ENCODE measurements at places on chromosomes 7 and 10.
A peak's percentile ranks its signal among the peaks of the same experiment; 100 is the strongest.

DNA sequence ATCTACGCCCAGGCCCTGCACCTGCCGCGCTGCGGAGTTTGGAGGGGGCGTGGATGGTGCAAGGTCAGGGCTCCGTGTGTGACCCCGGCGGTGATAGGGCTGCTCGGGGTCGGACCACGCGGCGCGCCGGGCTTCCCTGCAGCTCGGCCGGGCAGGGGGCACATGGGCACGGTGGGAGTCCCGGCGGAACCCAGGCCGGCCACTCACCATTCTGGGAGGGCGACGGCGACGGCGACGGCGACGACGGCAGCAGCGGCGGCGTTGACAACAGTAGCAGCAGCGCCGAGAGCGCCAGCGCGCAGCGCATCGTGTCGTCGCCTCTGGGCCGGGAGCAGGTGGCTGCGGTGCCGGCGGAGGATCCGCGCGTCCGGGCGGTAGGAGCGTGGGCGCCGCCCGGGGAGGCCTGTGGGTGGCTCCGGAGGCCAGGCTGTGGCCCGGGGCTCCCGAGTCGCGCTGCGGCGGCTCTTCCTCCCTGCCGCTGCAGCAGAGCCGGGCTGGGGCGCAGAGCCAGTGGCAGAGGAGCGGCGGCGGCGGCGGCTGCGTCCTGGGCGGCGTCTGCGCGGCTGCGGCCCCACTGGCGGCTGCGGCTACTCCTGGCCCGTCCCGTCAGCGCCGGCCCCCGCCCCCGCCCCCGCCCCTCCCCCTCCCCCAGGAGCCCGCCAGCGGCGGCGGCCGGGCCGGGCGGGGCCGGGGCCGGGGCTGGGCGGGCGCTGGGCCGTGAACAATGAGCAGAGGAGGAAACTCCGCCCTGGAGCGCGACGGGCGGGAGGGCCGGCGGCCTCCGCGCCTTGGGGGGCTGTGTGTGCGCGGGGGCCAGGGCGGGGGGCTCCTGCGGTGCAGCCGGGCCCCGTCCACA is at the start of gene PODXL:
Gene PODXL, minus strand, starts transcription at position 576 of the 856 bp plus-strand sequence. Its CDS starts 269 bp downstream, at position 307.
- DNase-seq: no peak

DNA sequence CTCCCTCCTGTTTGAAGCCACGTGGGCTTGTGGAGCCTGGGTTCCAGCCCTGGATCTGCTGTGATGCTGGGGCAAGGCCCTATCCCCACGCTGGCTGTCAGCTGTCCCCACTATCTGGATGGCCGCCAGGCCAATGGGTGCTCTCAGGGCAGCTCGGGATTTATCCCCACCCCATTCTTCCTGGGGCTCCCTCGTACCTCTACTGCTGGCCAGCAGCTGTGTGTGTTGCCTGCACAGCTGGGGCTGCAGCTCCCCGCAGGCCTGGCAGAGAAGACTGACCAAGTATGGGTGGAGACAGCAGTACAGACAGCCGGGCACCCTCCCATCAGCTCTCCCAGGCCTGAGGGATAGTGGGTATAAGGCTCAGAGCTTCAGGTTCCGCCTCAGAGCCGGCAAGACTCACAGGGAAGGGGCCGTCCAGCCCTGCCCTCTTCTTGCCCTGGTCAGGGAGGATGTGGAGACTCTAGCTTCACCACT is 13.6 kb downstream of the CLIP2 start:
- DNase-seq: no peak

DNA sequence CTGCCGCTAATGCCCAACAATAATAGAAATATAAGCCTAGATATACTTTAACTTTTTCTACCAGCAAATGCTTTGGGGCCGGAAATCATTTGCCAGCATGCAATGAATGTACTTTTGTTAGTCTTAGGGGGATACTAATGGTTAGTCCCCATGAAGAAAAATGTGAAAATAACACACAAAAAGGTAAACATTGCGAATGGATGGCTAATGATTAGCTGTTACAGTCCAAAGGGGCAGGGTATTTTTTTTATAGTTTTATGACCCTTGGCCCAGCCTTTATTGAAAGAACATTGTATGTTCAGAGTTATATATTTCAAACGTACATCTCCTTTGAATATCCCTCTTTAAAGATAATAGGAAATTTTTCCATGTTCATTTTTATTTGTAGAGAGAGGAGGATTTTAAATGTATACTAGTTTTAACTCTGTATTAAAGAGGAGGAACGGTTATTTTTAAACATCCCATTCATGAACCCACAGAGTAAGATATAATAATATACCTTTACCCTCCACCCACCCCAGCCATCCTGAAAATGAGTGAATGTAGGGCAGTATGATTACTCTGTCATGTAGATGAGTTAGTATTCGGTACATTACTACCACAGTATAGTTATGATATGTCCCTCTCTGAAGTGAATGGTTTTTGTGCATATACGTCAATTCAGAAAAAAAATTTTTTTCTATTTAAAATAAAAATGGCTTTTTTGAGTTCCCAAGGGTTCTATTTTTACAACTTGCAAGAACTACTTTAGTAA is 63.6 kb downstream of the ARID5B start:
- no peak for DNase-seq

GRCh38 chr7:30281263-30281662 is 3.1 kb upstream of the ZNRF2 start:
- no peak for DNase-seq

DNA sequence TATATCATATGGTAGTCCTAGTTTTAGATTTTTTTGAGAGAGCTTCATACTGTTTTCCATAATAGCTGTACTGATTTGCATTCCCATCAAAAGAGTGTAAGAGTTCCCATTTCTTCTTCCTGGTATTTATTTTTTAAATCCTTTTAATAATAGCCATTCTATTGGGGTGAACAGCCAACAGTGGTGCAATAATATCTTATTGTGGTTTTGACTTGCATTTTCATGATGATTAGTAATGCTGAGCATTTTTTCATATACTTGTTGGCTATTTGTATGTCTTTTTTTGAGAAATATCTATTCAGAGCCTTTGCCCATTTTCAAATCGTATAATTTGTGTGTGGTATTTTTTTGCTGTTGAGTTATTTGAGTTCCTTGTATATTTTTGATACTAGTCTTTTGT is 167.4 kb downstream of the FZD1 start:
- no peak for DNase-seq

- peak; percentile 44 for DNase-seq
Observed at GRCh38 chr10:11684717-11685645, 57.2 kb upstream of the ECHDC3 start.
